ENCODE measurements at places on chromosomes 11 and 22. TPM values are rescaled to one million over a fixed set of nuclear protein-coding genes. Genes with fewer than 3 reads are reported as not detected.

GRCh38 chr22:27637604-27638003 is 164.0 kb downstream of the MN1 start:
- peak; percentile 7 for DNase-seq

DNA sequence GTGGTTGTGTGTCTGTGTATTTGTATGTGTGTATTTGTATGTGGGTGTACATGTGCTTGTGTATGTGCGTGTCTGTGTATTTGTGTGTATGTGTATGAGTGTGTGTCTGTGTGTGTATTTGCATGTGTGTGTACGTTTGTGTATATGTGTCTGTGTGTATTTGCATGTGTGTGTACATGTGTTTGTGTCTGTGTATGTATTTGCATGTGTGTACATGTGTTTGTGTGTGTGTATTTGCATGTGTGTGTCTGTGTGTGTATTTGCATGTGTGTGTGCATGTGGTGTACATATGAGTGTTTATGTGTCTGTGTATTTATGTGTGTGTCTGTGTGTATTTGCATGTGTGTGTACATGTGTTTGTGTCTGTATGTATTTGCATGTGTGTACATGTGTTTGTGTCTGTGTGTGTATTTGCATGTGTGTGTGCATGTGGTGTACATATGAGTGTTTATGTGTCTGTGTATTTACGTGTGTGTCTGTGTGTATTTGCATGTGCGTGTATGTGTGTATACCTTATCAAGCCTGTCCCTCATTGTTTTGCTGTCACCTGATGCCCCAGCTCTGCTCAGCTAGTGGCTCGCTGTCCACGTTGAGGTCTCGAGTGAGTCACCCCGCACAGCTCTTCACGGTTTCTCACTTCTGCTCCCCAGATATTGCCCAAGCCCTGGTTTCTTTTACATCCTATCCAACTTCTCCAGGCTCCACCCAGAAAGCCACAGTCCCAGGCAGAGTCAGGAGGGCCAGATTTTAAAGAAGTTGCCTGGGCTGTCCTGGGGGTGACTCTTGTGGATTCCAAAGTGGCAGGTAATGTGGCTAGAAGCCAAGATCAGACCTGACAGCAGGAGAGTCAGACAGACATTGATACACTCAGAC is 15.2 kb downstream of the MB start:
- peak; percentile 86 for DNase-seq

- DNase-seq = peak; percentile 89
Observed at GRCh38 chr11:118621071-118621783, 13.8 kb downstream of the PHLDB1 start.

- no peak for DNase-seq
Observed at GRCh38 chr22:47041271-47042115, 279.0 kb downstream of the TBC1D22A start.

- no peak for DNase-seq
Observed at GRCh38 chr11:6932145-6932544, 5.9 kb downstream of the ZNF215 start.

DNA sequence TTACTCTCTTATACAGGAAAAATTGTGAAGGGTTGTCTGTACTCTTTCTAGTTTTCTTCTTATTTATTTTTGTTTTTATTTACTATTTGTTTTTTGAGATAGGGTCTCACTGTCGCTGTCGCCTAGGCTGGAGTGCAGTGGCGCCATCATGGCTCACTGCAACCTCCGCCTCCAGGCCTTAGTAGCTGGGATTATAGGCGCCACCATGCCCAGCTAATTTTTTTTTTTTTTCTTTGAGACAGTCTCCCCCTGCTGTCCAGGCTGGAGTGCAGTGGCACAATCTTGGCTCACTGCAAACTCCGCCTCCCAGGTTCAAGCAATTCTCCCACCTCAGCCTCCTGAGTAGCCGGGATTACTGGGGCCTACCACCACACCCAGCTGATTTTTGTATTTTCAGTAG is 18.4 kb downstream of the CUL5 start:
- no peak for DNase-seq

DNA sequence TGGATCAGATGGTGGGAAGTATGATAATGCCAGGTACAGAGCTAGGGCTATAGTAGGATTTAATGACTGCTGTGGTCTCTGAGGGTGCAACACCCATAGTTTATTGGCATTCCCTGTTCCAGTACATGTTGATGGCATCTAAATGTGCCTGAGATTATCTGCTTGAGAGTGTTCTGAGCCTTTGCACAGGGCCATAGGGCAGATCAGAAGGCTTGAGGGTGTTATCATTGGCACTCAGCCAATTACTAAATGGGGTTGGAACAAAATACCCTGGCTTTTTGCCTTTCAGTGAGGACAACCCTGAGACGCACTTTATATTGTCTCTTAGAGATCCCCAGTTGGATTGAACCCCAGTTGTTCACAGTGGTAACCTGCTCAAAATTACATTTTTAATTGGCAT is 6.7 kb downstream of the SLC5A12 start:
- peak; percentile 19 for DNase-seq

DNA sequence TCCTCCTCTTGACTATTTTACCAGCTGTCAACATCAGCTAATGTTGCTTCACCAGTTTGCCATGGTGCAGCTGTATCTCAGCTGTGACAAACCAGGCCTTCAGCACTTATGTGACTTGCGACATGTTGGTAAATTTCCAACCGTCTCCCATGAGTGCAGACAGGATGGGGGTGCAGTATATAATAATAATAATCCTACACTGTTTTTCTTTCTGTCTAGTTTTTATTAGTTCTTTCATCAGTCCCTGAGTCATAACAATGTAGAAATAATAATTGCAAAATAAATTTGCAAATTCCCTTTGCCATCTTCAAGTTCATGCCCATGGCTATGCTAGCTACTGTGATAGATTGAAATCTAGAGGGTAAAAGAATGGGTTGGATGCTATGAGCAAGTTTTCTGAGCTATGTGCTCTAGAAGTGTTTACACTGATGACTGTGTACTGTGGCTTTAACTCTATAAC is 4.9 kb downstream of the MMP13 start:
- DNase-seq = peak; percentile 76

- DNase-seq = no peak
Observed at GRCh38 chr22:29806196-29806595, 31.9 kb downstream of the ASCC2 start.

The KCNJ11 gene
- total RNA-seq = 0.54 TPM

The INPPL1 gene
- 90.2 TPM for total RNA-seq

- peak; percentile 55 for DNase-seq
Observed at GRCh38 chr11:5600374-5600851, 4.0 kb downstream of the TRIM6 start.

DNA sequence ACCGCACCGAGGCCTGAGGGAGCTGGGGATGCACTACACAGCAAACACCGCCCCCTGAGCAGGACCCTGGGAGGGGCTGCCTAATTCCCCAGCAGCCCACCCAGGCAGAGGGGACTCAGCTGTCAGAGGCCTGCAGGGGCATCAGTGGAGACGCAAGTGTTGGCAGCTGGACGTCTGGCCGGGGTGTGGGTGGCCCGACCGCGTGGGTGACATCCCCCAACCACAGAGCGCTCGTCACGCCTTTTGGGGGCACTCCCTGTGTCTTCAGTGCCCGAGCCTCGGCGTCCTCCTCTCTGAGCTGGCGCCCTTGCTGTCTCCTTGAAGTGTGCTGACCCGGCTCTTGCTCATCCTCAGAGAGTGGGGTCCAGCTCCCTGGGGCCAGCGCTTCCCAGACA is 150.2 kb downstream of the BRD1 start:
- DNase-seq = no peak

The GGT1 gene
- 0.63 TPM for total RNA-seq

- no peak for DNase-seq
Observed at GRCh38 chr11:18776324-18776723, 15.3 kb downstream of the PTPN5 start.

- DNase-seq = no peak
Observed at GRCh38 chr22:50699001-50699755, 26.6 kb downstream of the SHANK3 start.

The NPAT gene
- total RNA-seq = 11.0 TPM

The CD3D gene
- not detected for total RNA-seq

The CD248 gene
- total RNA-seq = not detected

The HTR3B gene
- not detected for total RNA-seq

The FAM111B gene
- 1.6 TPM for total RNA-seq

All from MCF 10A (cell line).